ENCODE measurements at places on chromosomes 5 and 9.

- no peak for DNase-seq
These were observed 31.4 kb downstream of the AHRR start for GRCh38 chr5:352639-353611.

DNA sequence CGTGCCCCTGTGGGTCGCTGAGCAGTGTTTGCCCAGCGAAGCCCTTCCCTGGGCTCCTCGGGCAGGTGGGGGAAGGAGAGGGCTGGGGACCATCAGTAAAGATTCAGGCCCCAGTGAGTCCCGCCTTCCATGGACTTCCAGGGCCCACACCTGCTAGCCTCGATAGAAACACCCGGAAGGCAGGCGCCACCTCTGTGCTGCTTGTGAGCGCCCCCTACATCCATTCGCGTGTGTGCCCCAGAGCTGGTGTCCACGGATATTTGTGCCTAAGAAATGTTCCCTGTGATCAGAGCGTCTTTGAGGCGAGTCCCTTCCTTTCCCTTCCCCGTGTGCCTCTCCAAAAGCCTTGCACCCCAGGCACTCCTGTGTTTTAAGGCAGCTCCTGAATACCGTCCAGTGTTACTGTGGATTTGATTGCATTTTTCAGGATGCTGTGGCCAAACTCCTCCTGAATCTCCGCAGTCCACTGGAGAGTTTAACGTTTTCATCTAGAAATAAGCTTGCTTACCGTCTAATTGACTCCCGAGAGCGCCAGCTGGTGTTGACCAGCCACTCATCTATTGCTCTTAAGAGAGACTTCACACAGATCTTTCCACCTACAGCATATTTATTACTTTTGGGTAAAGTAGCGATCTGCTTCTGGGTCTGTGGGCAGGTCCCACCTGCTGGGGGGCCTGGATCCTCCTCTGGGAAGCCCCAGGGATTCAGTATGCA lies 101.4 kb downstream of the COL5A1 start:
- no peak for DNase-seq

DNA sequence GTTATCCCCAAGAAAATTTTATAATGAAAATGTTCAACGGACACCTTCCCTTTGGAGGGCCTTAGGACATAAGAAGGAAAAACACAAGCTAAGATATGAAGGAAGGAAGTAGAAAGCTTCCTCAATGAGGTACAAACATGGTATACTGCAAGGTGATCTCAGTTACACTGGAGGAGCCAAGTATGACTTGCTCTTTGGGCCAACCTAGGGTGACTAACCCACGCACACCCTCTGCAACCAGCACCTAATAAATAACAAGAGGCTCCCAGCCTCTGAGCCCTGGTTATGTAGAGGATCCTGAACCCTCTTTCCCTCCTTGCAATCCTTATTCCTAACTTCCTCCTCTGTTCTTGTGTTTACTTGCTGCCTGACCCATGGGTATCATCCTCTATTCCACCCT lies 38.3 kb upstream of the KCNV2 start:
- no peak for DNase-seq

GRCh38 chr5:156119692-156120091 lies 207.3 kb upstream of the SGCD start:
- DNase-seq = no peak

- no peak for DNase-seq
These were observed 331.6 kb downstream of the CDH12 start for GRCh38 chr5:22521521-22521920.

DNA sequence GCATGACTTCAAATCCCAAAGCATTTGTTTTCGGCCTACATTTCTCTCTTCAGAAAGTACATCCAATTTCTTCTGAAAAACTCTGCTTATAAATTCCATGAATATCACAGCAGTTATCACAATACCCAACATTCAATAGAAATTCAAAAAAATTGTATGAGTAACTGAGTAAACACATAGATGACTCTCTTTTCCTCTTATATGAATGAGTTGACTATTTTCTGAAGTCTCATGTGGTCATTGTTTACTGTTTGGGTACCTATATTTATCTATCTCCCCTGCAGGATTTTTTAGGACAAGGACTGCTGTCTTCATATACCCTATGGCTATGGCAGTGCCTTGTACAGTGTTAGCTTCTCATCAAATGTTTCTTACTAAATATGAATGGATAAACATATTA lies 157.1 kb downstream of the HTR1A start:
- no peak for DNase-seq

- no peak for DNase-seq
These were observed 109.1 kb upstream of the PCA3 start for GRCh38 chr9:76655121-76655541.

DNA sequence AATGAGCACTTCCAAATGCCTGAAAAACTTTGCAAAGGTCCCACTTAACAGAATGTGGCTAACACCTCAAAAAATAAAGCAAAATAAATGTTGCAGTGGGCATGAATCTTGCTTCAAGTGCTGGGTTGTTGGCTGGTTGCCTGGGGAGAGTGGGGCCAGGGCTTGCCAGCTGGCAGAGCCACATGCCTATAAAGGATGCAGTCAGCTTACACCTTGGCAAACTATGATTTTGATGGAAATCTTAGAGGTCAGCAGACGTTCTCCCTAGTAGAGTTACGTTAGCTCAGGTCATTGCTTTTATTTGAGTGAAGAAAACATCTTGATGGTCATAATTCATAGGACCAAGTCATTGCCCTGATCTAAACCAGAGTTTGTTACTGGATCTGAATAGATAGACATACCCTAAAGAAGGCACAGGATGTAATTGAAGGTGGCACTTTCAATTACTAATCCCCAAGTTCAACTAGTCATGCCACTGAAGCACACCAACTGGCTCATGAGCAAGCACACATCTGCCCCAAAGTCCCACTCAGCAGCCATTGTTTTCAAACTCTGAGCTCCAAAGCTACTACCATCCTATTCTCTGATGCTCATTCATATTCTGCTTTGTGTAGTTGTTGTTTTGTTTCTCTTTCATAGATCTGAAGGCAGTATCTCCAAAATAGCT lies 51.2 kb upstream of the ZSWIM6 start:
- no peak for DNase-seq

GRCh38 chr5:143094087-143094521 lies 309.4 kb downstream of the NR3C1 start:
- DNase-seq = no peak

DNA sequence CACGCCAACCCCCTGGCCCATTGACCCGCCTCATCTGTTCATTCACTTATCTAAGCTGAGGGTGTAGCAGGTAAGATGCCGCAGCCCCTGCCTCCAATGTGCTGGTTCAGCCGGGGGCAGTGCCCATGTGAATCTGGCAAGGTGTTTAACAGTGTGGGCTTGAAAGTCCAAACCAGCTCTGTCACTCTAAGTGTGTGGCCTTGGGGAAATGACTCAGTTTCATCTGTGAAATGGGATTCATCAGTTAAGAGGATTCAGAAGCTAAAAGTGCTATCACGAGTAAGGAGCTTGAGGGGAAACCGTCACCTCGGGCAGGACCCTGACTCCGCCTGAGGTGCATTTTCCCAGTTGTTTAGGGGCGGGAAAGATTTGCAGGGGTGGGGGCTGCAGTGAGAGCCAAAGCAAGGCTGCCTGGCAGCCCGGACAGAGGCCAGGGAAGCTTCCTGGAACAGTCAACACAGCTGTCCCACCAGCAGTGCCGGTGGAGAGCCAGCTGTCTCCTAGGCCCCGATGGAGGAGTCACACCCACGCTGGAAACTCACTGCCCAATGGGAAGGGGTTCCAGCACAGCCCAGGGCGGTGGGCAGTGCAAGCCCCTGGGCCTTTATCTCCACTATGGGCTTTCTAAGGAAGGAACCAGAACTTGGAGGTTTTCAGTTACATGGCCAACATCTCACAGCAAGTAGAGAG lies 9.7 kb upstream of the URM1 start:
- DNase-seq = no peak

DNA sequence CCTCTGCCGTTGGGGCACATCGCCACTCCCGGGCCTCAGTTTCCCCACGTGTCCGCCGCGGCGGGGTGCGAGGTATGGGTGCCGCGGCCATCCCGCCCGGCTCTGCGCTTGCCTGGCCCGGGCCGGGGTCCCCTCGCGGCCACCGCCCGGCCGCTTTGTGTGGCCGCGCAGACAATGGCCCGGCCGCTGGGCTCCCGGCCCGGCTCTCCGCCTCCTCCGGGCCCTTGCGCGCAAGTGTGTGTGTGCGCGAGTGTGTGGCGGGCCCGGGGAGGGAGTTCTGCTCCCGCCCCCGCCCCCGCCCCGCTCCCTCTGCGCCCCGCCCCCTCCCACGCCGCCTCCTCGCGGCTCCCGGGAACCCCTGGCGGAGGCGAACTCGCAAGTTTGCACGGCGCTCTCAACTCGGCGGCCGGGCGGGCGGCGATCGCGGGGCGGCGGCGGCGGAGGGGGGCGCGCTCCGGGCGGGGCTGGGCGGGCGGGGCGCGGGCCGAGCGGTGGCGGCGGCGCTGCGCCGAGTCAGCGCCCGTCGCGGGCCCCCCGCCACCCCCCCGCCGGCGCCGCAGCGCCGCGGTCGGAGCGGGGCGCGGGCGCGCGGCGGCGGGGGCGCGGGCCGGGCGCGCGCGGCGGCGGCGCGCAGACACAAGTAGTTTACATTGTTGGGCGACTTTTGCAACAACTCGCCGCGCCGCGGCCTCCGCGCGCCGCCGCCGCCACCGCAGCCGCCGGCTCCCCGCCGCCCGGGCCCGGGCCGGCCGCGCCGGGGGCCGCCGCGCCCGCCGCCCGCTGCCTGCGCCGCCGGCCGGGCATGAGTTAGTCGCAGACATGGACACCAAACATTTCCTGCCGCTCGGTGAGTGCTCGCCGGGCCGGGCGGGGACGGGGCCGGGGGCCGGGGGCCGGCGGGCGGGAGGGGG lies at the start of gene RXRA:
Gene RXRA, plus strand, starts transcription at position 643 of the 911 bp plus-strand sequence. Its CDS starts 177 bp downstream, at position 820.
- DNase-seq = no peak

GRCh38 chr9:133916159-133916541 lies 76.0 kb downstream of the VAV2 start:
- DNase-seq = no peak

DNA sequence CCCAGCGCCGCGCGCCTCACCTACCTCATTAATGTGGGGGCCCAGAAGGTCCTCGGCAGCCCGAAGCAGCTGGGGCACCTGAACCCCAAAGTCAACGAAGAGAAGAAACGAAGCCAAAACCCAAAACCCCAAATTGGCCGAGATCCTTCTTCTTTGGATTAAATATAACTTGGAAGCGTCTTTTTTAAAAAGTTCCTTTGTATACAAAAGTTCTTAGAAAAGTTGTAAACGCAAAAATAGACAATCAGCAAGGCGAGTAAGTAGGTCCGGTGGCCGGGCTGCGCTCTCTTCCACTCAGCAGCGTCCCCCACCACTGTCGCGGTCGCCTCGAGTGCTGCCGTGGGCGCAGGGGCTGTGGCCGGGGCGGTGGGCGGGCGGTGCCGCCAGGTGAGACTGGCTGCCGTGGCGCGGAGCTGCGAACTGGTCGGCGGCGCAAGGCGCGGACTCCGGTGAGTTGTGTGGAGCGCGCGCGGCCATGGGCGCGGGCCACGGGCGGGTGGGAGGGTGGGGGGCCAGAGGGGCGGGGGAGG lies 360 bp downstream of the KLF4 start:
- no peak for DNase-seq

GRCh38 chr5:152532714-152533113 lies 127.6 kb upstream of the NMUR2 start:
- DNase-seq = no peak

DNA sequence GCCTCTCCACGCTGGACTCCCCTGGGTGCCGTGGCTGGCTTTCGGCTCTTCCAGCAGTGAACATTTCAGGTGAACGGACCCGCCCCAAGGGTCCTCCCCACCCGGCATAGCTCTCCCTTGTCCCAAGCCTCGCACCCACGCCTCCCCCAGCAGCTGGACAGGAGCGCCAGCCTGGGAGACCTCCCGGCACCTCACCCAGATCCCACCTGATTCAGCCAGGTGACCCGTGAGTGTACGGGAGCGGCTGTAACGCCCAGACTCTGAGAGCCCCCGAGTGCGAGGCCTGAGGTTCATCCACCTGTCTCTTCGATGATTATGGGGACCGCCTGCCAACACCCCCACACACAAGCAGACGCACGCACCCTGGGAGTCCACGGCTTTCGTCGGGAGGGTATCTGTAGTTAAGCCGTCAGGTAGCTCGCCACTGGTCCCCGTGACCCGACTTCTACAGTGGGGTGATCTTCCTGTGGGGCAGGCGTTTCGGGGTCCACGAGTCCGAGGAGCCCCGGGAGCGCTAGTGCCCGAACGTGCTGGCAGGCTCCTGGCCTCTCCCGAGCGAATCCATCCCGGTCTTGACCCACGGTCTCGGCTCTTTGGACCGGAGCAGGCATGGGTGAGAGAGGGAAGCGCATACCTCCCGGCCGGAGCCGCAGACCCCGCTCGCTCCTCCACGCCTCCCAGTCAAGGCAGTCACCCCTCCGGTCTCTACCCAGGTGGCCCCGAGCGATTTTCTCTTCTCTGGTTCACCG lies 14.9 kb downstream of the TRIM7 start:
- no peak for DNase-seq

- no peak for DNase-seq
These were observed 57.6 kb upstream of the RASA1 start for GRCh38 chr5:87210076-87210475.

GRCh38 chr9:8071445-8071798 lies 271.8 kb upstream of the DMAC1 start:
- no peak for DNase-seq

DNA sequence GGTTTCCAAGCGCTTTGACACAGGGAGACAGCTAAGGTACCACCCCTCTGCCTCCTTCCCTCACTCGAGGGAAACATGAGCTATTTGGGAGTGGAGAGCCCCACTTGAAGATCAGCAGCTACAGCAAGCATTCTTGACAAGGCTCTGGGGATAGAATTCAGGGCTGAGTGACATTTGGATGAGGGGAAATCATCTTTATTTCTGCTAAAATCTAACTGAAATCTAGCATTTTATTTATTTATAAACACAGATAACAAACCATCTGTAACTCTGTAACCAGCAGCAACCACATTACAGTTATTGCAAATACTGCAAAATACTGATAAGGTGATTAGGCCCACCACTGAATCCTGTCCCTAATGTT lies 22.4 kb downstream of the RNF130 start:
- no peak for DNase-seq

DNA sequence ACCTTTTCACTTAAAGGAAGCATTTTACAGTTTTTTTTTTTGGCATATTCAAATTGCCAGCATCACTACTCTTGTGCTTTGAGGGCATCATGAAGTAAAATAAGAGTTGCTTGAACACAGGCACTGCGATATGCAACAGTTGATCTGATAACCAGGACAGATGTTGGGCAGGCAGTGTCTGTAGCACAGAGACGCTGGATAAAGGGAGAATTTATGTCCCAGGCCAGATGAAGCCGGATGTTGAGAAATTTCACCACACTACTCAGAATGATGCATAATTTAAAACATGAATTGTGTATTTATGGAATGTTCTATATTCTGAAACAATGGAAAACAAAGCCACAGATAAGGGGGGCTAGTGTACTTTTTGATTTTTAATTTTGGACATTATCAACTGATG lies 71.4 kb downstream of the SLC12A2 start:
- no peak for DNase-seq

- no peak for DNase-seq
These were observed 135.2 kb downstream of the RXRA start for GRCh38 chr9:134461426-134461982.

GRCh38 chr9:125630436-125630835 lies 76.6 kb downstream of the MAPKAP1 start:
- no peak for DNase-seq

GRCh38 chr5:123436201-123436600 lies 13.0 kb upstream of the CEP120 start:
- DNase-seq = no peak

All from vagina (tissue), 2 donors.